Left colon (tissue), 2 donors: ENCODE measurements at places on chromosomes 12 and 14. TPM values are rescaled to one million over a fixed set of nuclear protein-coding genes. Genes with fewer than 3 reads are reported as not detected.

The GTF2H3 gene
- total RNA-seq, result 25.1 TPM

The GOLT1B gene
- total RNA-seq, result 18.6 TPM

The CLEC1A gene
- 0.64 TPM for total RNA-seq

The AKAP5 gene
- 14.2 TPM for total RNA-seq

The OAS1 gene
- 104 TPM for total RNA-seq

The CLEC2B gene
- total RNA-seq, result 1.6 TPM

The HRK gene
- 0.73 TPM for total RNA-seq

The KRT5 gene
- total RNA-seq, result 0.24 TPM

The ALX1 gene
- not detected for total RNA-seq

The PAH gene
- total RNA-seq, result not detected

The TAS2R19 gene
- total RNA-seq, result 2.9 TPM

The PPP1CC gene
- 178 TPM for total RNA-seq

The PPP4R4 gene
- 0.28 TPM for total RNA-seq

The WNT5B gene
- total RNA-seq, result 4.5 TPM

The STAC3 gene
- total RNA-seq, result 2.0 TPM

The TAS2R9 gene
- not detected for total RNA-seq

The KRT71 gene
- not detected for total RNA-seq

The SVOP gene
- 0.09 TPM for total RNA-seq

The TSPAN9 gene
- total RNA-seq, result 9.6 TPM

The PDZRN4 gene
- 0.12 TPM for total RNA-seq

The ZNF385A gene
- 8.3 TPM for total RNA-seq

The LTBR gene
- total RNA-seq, result 120 TPM

The APOLD1 gene
- 2.6 TPM for total RNA-seq

The KRT83 gene
- not detected for total RNA-seq

The DBX2 gene
- total RNA-seq, result not detected

The GDF3 gene
- total RNA-seq, result not detected

The ACVRL1 gene
- total RNA-seq, result 188 TPM

The NKX2-1 gene
- not detected for total RNA-seq

The HOXC4 gene
- not detected for total RNA-seq

The CFAP251 gene
- total RNA-seq, result 0.75 TPM

The GALNT16 gene
- total RNA-seq, result 1.7 TPM

The EFS gene
- 1.1 TPM for total RNA-seq

The PSMC6 gene
- total RNA-seq, result 61.9 TPM

The GARIN6 gene
- total RNA-seq, result not detected

The GAS2L3 gene
- 26.6 TPM for total RNA-seq

The KRT75 gene
- not detected for total RNA-seq

The EML5 gene
- total RNA-seq, result 0.64 TPM

The KRT76 gene
- total RNA-seq, result not detected

The MYO1H gene
- 0.20 TPM for total RNA-seq

The RBP5 gene
- 2.8 TPM for total RNA-seq

The ZC2HC1C gene
- 3.9 TPM for total RNA-seq

The PIWIL1 gene
- not detected for total RNA-seq

The ASB2 gene
- total RNA-seq, result 13.7 TPM

The ENDOU gene
- total RNA-seq, result not detected

The CCDC197 gene
- total RNA-seq, result not detected

The RAPGEF3 gene
- total RNA-seq, result 9.7 TPM

The PRPH gene
- total RNA-seq, result 14.3 TPM

The LETMD1 gene
- 57.5 TPM for total RNA-seq

The PYGL gene
- 32.9 TPM for total RNA-seq

The PTPN6 gene
- 43.9 TPM for total RNA-seq

The KRT7 gene
- 0.78 TPM for total RNA-seq

The OTOGL gene
- not detected for total RNA-seq

The KIF21A gene
- 33.5 TPM for total RNA-seq

The UNG gene
- total RNA-seq, result 34.5 TPM

The TRHDE gene
- 5.7 TPM for total RNA-seq

The IL31 gene
- not detected for total RNA-seq

The ZNF891 gene
- total RNA-seq, result 1.4 TPM
